Activated CD4-positive, alpha-beta T cell treated with anti-CD3 and anti-CD28 coated beads for 36 hours (primary cell): ENCODE measurements at places on chromosomes 6 and 20. TPM values are rescaled to one million over a fixed set of nuclear protein-coding genes. Genes with fewer than 3 reads are reported as not detected.

- DNase-seq, result no peak
These were observed 10.2 kb downstream of the STX11 start for GRCh38 chr6:144160431-144161005.

GRCh38 chr6:168636147-168637004 is 195.4 kb downstream of the SMOC2 start:
- no peak for DNase-seq

DNA sequence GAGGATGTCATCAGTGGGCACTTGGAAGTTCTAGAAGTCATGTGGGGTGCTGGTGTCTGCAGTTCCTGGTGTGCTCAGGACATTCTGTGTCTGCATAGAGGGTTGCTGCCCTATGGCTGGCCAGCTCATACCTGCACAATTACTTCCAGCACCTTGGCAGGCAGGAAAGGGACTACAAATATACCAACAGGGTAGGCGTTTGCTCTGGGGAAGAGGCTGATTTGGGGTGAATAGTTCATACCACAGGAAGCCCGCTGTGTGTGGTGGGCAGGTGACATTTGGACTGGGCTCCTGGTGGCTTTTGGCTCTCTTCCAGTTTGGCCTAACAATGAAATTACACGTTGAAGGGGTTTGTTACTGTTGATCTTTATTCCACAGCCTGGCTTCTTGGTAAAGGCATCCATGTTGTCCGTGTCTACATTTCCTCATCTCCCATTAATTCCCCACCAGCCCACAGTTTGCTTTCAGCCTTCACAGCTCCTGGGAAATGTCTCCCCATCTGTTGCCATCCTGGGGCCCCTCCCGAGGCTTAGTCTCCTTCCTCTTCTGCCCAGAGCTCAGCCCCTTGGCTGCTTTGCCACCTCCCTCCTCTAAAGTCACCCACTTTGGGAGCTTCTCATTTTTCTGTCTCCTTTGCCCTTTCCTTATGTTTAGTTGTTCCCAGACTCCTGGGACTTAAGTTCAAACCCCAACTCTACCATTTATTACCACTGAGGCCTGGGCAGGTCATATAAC is 88.1 kb downstream of the RSPH3 start:
- DNase-seq, result peak; percentile 45

DNA sequence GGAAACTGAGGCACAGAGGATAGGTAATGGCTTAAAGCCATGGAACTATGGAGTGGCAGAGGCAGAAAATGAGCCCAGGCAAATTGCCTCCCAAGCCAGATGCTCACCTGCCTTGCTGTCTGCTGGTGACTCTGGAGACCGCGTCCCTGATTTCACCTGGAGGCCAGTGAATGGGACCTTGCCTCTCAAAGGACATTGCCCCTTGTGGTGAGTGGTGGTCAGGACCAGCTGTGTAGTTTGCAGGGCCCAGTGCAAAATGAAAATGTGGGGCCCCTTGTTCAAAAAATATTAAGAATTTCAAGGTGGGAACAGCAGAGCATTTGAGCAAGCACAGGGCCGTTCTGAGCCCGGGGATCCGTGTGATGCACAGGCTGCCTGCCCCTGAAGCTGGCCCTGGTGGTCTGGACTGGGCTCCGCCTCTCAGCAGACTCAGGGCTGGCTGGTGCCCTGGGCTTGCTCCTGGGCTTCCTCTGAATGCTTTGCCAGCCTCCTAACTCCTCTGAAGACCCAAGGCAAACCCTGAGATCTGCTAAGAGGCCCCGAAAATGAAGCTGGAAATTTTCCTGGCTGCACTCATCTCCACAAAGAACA is 19.8 kb upstream of the KCNG1 start:
- no peak for DNase-seq

Gene PPP1R16B
- total RNA-seq, result 84.0 TPM

GRCh38 chr20:24634855-24635254 is 165.4 kb downstream of the SYNDIG1 start:
- DNase-seq, result no peak

- DNase-seq, result no peak
These were observed 6.7 kb downstream of the TULP1 start for GRCh38 chr6:35505999-35506412.

- peak; percentile 73 for DNase-seq
These were observed 49.7 kb upstream of the IL20RA start for GRCh38 chr6:137094411-137095008.

- no peak for DNase-seq
These were observed 47.2 kb downstream of the CTNNBL1 start for GRCh38 chr20:37741055-37741454.

GRCh38 chr20:57619051-57619831 is 985 bp downstream of the ZBP1 start:
- DNase-seq, result peak; percentile 85

DNA sequence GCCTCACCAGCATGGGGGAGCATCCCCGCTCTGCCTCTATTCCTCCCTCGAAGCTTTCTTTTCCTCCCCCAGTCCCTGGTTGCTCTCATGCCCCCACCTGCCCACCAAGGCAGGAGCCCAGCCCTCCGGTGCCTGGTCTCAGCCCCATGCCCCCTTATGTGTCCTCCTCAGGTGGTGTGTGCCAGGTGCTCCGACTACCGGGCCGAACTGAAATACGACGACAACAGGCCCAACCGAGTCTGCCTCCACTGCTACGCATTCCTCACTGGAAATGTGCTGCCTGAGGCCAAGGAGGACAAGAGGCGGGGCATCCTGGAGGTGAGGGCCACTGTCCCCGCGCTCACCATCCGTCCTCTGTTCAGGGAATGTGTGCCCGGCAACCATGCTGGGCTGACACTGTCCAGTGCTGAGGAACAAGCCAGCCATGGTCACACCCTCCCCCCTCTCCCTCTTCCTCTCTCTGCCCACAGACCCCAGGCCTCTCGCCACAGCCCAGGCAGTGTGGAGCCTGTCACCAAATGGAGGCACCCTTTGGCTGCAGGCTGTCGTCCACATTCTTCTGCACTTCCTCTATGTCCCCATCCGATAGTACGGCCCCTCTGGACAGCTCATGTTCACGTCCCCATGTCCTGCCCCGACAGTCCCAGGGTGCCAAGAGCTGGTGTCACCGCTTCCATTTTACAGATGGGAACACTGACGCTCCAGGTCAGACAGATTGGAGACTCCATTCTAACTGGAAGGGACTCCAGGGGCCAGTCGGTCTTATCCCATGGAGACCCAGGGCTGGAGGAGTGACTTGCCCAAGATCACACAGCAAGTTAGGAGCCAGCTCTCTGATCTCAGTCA is 20.4 kb downstream of the FGD2 start:
- no peak for DNase-seq

DNA sequence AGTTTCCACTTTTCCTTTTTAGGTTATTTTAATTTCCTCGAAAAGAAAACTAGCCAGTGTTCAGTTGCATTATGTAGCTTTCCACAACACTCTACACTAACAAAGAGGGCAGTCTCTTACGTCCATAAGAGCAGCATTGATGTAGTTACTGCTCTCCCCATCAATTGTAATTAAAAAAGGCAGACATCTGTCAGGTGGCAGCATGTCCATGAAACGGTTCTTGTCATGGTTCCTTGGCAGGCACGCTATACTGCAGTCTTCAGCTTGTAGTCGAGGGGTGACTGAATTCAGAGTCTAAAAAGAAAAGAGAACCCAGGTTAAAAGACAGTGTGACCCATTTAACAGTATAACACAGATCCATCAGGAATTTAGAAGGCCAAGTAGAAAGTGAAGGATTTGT is 80.1 kb upstream of the THEMIS start:
- DNase-seq, result no peak

- no peak for DNase-seq
These were observed 12.7 kb downstream of the STX11 start for GRCh38 chr6:144162977-144163376.

GRCh38 chr20:54324041-54324440 is 116.2 kb downstream of the PFDN4 start:
- DNase-seq, result no peak

DNA sequence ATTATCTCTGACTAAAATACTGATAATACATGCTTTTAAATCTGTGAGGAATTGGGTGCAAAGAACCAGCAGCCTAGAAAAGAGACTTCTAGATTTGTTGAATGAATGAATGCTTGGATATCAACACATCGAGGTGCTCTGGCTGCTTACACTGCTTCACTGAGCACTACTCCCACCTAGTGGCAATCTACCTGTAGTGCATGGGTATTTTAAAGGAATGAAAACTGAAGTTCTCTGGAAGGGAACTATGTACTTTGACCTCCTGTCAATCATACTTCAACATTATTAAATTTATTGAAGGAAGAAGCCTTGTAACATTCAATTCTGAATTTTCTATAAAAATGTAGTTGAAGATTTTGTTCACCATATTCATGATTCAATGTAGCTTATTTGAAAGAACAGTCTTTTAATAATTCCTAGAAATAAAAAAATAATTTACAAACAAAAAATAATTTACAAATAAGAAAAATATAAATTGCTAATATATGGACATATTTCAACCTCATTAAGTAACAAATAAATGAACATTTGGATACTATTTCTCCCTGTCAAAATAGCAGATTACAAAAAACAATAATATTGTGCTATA is 111.2 kb upstream of the MMS22L start:
- peak; percentile 58 for DNase-seq

DNA sequence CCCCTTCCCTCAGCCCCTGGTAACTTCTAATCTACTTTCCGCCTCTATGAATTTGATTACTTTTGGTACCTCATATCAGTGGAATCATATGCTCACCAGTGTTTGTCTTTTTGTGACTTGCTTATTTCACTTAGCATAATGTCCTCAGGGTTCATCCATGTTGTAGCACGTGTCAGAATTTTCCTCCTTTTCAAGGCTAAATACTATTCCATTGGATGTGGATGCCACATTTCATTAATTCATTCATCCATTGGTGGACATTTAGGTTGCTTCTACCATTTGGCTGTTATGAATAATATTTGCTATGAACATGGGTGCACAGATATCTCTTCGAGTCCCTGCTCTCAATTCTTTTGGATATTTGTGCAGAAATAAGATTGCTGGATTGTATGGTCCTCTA is 388.6 kb upstream of the SOX4 start:
- DNase-seq, result no peak

Gene CRIP3
- total RNA-seq, result 1.8 TPM

Gene FAM162B
- not detected for total RNA-seq

Gene BPI
- not detected for total RNA-seq

Gene PDE7B
- total RNA-seq, result 0.73 TPM

DNA sequence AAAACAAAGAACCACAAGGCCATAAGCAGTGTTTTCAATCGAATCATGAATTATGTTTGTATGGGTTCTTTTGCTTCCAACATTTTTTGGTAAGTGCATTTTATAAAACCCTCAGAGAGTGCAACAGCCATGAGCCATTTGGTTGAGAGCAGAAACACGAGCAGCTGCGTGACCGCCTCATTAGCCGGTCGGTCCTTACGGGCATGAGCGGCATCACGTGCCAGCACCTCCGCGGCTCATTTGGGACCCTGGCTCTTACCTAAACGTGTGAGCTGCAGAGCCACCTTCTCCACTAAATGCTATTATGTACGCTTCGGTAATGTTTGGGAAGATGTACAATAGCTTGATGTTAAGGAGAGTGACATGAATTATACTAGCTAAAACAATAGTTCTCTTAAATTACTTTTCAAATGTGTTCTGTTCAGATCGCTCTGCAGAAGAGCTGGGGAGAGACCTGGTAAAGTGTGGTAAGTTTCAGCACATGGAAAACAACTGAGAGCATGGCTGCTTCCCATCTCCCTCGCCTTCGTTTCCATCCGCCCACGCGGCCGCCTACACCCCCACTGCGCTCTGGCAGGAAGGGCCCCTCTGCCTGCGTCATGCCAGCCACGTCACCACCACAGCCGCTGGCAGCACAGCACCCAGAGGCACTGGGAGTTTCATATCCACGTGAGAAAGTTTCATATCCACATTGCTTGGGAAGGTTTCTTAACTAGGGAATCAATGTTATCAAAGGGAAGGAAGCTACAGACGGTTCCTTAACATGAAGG is 23.7 kb upstream of the PDE10A start:
- no peak for DNase-seq

GRCh38 chr6:142304241-142304640 is 2.4 kb downstream of the ADGRG6 start:
- no peak for DNase-seq

- no peak for DNase-seq
These were observed 205.8 kb downstream of the TMEM242 start for GRCh38 chr6:157117431-157118095.

Gene ADGB
- total RNA-seq, result not detected
